Ureter (tissue), 1 donor: ENCODE measurements at places on chromosomes 7 and 10.

- DNase-seq = no peak
These were observed 30.6 kb upstream of the PFKFB3 start for GRCh38 chr10:6171881-6172695.

- peak; percentile 17 for DNase-seq
These were observed 219.7 kb downstream of the EBF3 start for GRCh38 chr10:129744134-129745111.

DNA sequence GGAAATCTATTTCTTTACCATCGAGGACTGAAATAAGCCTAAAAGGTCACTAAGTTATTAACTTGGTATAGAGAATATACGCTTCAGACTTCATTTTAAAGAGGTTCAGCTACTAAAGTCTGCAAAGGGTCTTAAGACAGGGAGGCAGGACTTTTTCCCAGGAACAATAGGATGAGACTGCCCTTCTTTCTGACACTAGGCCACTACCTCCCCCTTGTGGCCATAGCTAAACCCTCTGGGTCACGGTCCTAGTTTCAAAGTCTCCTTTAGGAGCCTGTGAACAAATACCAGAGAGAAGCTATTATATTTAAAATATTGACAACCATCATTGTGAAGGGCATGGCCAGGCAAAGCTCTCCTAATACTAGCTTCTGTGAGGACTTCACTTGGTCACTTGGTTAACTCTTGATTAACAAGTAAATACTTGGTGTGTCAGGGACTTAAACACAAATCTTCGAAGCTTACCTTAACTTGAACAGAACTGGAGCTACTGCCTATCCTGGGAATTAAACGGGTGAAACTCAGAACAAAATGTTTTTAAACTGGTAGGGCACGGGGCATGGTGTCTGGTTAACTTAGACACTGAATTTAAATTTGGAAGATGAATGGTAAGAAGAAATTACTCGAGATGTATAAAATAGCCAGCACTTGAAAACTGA is 75.6 kb downstream of the CCDC6 start:
- no peak for DNase-seq

DNA sequence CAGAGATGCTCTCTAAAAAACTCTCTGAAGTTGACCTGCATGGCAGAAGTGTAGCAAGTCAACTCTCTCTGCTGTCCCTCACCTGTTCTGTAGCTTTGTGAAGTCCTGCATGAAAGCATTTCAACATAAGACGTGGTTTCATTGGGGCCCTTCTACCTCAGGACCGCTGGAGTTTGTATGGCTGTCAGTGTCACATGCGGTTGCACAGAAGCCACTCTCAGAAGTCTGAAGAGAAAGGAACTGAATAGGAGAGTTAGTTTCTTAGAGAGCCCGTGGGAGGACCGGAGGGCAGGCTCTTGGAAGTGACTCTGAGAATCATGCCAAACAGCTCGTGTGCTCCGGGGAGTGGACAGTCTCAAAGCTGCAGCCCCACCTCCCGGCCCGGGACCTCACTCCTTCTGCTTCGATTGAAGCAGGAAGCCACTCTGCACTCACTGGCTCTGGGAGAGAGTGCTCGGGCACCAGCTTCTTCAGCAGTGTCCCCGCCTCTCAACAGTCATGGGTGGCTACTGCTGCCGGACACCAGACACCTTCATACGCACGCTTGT is 486.7 kb downstream of the SDK1 start:
- no peak for DNase-seq

DNA sequence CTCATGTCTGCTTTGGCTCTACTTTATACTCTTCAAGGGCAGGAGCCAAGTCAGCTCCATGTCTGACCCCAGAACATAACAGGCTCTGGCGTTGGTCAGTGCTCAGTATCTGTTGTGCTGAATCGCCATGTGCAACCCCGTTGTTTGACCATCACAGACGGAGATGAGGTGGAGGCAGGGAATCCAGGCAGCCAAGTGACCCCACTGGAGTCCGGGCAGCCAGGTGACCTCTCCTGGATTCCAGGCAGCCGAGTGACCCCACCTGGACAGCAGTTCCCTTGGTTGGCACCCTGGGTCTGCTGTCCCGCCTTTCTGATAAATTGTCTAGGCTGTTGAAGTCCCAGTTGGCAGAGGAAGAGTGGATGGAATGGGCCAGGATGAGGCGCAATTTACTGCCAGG is 232.2 kb downstream of the TCERG1L start:
- no peak for DNase-seq

GRCh38 chr10:107072786-107073185 is 91.7 kb downstream of the SORCS1 start:
- DNase-seq = no peak

DNA sequence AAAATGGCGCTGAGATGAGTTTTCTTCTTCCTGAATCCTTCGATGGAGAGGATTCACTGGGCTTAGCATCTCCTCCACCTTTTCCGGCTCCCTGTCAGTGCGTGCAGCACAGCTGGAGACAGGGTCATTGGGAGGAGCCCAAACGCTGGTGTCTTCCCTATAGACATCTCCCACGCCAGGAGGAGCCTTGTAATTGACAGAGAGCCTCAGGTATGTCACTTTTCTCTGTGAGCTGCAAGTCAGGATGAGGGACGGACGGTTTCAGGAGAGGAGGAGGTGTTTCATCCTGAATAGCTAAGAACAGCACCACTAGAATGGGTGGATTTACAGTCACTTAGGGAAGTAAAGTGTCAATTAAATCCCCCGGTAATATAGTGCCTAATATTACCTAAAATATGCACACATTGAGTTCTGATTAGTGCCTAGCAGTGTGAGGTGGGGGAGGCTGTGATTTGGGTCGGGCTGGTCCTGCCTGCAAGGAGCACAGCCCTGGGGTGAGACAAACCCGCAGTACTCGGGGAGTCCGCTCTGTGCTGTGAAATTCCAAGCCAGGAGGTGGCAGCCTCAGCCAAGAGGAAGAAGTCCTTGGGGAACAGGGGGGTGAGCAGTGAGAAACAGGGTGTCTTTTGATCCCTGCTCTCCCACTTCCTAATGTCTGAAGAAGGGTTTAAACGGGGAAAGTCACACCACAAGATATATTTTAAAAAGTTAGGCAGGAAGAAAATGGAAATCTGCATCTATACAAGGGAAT is 28.2 kb downstream of the IL15RA start:
- DNase-seq = no peak

DNA sequence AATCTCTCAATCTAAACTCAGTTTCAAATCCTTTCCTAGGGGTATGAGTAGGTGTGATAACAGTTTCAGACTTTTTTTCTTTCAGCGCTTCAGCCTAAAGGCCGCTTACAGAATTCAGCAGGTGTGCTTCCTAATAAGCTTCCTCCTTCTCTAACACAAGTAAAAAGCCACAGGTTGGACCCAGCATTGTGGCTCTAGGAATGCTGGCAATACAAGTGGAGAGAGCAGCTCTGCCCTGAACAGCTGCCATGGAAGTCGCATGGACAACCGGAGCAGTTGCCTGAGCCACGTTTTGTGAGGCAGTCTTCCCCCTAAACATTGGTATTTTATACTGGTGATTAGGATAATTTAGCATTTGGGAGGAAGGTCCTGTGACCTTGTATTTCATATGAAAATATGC is 83.5 kb downstream of the ST7 start:
- DNase-seq = no peak

- DNase-seq = no peak
These were observed 14.5 kb downstream of the LOXL4 start for GRCh38 chr10:98253499-98253898.

- DNase-seq = no peak
These were observed 35.6 kb upstream of the FAM13C start for GRCh38 chr10:59397961-59398360.

DNA sequence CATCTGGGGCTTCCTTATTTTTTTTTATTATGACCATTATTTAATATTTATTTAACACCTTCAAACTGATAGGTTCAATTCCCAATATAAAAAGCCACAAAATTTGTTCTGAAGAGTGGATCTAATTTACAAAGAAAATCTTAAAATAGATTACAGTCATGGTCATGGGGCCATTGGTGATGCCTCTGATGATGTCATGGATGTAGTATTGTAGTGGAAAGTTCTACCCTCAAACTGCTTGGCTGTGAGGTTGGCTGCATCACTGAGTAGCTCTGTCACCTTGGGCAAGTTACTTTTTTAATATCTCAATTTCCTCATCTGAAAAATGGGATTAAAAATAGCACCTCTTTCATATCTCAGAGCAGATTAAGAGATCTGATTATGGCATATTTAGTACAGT is 128.5 kb downstream of the DKK1 start:
- no peak for DNase-seq

GRCh38 chr10:373526-374309 is 238.5 kb downstream of the ZMYND11 start:
- DNase-seq = no peak

- DNase-seq = no peak
These were observed 52.7 kb upstream of the AGBL3 start for GRCh38 chr7:134933460-134934068.

- DNase-seq = peak; percentile 74
These were observed 4.1 kb downstream of the ACBD7 start for GRCh38 chr10:15084502-15084922.

DNA sequence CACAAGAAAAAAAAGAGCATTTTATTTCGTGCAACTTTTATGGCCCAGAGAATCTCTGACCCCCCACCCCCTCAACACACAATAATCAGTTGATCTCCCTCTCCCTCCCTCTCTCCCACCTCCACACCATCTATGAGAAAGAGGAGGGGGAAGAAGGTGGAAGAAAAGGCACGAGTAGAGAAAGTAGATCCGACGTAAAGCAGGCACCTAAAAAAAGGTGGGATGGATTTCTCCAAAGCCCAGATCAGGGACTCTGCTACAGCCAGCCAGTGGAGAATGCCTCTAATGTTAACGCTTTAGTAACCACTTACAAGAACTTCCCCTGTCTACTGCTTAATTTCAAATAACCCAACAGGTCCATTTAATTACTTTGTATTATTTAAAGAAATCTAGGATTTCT is 24.4 kb downstream of the KMT2C start:
- no peak for DNase-seq

GRCh38 chr10:130434446-130435385 is 298.5 kb downstream of the GLRX3 start:
- DNase-seq = no peak

DNA sequence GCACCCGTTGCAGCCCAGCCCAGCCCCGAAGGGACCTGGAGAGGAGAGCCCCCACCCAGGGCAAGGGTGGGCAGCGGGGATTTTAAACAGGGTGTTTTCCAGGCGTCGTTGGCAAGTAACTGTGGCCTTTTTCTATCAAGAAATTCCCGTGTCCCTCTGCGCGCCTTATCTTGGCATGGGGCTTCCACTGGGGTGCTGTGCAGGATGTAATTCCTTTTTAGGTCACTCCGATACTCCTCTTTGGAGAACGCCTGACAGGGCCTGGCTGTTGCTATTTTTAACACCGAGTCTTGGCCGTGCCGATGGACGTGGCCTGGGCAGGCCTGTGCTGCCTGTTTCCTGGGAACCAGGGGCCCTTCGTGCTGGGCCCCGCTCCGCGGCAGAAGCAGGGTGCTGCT is 93.8 kb downstream of the INPP5A start:
- DNase-seq = peak; percentile 81

GRCh38 chr10:96973809-96974747 is 142.0 kb downstream of the LCOR start:
- DNase-seq = no peak

- no peak for DNase-seq
These were observed 47.9 kb upstream of the ITPRID1 start for GRCh38 chr7:31466036-31466435.

DNA sequence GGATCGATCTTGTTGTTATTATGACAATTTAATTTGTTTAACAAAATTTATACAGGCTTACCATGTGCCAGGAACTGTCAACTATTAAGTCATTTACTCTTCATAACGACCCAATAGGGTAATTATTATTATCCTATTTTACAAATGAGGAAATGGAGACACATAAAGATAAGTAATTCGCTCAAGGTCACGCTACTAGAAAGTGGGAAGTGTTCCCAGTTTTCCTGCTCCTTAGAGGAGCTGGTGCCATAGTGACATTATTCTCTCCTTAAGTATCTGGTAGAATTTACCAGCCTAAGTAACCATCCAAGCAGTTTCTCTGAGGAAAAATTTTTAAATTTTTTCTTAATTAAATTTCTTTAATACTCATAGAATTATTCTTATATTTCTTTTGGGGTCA is 360.9 kb upstream of the RNF32 start:
- DNase-seq = no peak
